ENCODE measurements at places on chromosomes 1 and 21.

- no peak for DNase-seq
Observed at GRCh38 chr1:236179634-236180033, 37.3 kb downstream of the GPR137B start.

GRCh38 chr1:30762152-30762929 lies 4.8 kb upstream of the LAPTM5 start:
- DNase-seq: no peak

GRCh38 chr1:9996624-9997582 lies at the start of gene RBP7:
RBP7 (plus strand) TSS chr1:9997228; CDS start chr1:9997259, 31 bp downstream.
- no peak for DNase-seq

- DNase-seq: no peak
Observed at GRCh38 chr1:162144853-162145252, 75.4 kb downstream of the NOS1AP start.

DNA sequence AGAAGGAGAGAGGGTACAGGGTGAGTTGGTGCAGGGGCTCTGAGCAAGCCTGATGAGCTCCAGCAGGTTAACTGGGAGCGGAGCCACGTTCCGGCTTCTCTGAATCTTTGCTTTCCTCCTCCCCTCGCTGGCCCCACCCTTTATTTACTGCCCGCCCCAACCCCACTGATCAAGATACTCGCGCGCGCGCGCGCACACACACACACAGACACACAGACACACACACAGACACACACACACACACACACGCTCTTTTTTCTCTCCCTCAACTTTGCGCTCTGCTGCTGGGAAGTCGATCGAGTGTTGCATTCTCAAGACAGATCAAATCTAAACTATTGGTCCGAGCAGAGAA lies at the start of gene GRIK1:
TSS of gene GRIK1 (minus strand) at position 73 of the 352 bp plus-strand sequence.
- DNase-seq: no peak

DNA sequence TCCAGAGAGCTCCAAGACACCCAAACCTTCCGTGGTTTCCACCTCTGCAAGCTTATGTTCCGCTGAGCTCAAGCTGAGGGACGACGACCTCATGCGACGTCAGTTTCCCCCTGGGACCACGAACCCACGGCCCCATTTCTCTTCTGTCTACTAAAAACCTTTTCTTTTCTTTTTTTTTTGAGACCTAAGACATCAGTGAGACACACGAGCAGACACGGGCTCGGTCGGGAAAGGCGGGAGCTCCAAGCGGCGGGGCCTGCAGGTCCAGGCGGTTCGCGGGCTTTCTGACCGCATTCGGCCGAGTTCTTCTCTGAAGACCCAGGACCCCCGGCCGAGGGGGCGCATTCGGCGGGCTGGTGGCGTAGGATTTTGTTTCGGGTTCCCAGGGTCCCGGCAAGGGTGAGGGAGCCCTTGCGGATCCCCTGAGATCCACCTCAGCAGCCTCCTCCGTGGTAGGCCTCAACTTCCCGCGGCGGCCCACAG lies 402 bp downstream of the C21orf58 start:
- no peak for DNase-seq

GRCh38 chr1:63545780-63546179 lies 22.5 kb downstream of the EFCAB7 start:
- no peak for DNase-seq

DNA sequence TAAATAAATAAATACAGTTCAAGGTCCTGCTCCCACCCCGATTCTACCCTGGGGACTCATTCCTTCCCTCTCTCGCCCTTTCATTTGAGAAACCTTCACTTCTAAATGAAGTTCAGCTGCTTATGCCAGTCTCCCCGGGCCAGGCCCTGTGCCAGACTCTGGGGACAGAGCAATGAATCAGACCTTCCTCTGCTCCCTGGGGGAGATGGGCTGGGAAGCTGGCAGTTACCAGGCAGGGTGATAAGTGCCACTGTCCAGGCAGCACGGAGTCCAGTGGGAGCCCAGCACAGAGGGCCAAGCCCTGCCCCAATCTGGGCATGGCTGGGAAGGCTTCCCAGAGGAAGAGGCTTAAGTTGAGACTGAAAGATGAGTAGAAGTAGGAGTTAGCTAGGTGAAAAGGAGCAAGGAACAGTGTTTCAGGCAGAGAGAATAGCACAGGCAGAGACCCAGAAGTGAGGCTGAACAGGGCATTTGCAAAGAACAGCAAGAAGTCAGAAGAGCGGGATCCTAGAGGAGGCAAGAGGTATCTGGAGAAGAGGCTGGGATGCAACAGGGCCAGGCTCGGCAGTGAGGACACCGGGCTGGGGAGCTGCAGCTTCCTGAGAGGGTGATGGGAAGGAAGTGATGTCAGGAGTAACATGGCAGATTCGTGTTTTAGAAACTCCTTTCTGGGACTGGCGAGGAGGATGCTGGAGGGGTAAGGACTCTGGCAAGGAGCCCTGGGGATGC lies 13.5 kb downstream of the KCNQ4 start:
- DNase-seq: no peak

GRCh38 chr21:34761758-34762330 lies 93.0 kb downstream of the CLIC6 start:
- no peak for DNase-seq

GRCh38 chr1:221865808-221866207 lies 123.9 kb upstream of the DUSP10 start:
- DNase-seq: no peak

DNA sequence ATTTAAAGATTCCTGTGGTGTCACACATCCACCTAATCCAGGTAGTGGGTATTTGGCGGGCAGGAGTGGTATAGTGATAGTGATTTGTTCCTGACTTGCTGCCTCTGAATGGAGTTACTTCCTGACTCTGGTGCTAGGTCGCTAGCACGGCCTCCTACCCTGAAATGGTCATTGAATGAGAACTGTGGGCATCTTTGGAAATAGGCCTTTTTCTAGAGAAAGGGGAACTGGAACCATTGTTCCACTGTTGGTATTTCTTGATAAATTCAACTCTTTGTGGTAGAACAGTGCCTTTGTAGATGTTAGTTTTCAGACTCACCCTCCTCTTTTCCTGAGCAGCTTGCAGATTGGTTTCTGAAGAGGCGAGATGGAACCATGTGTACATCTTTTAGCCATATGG lies 1.5 kb downstream of the QSOX1 start:
- DNase-seq: no peak

DNA sequence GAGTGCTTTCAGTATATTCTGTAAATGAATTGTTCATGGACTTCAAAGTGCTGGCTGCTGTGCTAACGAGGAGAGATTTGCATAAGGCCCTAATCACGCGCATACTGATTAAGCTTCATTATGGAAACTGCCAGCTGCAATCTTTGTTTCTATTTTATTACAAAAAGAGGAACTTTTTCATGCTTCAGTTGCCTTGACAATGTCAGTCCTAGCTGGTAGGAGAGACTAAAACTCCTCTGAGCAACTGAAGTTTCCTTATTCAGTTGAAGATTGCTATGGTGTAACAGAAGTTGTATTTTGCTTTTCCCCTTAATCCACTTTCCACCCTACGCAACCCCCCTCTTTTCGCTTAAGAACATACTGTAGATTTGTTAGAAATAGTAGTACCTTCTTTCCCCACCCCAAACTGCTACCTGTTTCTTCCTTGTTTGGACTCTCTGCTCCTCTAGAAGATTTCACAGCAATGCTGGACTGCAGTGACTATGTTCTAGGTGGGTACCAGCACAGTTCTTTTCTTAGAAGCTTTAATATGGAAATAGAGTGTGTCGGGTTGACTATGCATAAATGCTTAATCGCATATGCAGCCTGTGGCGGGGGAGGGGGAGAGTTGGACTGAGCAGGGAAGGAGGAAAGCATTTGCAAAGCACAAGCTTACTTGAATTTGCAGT lies 108.3 kb downstream of the POU2F1 start:
- no peak for DNase-seq

- DNase-seq: no peak
Observed at GRCh38 chr1:150836129-150836773, 28.2 kb upstream of the CTSK start.

DNA sequence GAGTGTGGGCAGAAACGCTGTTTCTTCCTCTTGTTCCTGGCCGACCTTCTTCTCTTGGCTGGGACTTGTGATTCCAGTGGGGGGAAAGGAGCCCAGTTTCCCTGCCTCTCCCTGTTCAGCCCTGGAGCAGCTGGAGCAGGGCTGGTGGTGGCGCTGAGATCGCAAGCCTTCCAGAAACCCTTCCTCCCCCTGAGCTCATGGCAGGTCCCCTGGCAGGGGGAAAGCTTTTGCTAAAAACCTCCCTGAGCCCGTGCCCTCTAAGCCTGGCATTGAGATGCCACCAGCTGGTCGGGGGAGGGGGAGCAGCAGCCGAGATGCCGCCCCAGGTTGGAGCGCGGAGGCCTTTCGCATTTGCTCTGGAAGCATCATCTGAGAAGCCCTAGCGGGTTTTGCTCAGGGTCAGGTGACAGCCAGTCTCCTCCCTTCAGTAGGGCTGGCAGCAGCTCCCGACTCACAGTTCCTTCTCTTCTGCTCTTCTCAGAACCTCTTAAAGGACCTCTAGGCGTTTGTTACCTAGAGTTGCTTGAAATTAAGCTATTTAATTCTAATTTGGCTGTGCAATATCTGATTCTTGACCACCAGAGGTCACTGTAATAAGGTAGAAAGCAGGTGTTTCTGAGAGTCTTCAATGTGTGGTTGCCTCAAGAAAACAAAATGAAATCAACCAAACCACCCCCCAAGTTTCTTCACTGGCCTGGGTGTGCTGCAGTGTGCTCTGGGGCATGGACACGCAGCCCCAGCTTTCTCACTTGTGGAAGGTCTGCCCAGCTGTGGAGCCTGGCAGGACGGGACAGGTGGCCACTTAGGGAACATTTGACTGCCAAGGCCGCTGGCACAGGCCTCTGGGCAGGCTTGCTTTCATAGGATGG lies 257.3 kb downstream of the CAMTA1 start:
- DNase-seq: no peak

DNA sequence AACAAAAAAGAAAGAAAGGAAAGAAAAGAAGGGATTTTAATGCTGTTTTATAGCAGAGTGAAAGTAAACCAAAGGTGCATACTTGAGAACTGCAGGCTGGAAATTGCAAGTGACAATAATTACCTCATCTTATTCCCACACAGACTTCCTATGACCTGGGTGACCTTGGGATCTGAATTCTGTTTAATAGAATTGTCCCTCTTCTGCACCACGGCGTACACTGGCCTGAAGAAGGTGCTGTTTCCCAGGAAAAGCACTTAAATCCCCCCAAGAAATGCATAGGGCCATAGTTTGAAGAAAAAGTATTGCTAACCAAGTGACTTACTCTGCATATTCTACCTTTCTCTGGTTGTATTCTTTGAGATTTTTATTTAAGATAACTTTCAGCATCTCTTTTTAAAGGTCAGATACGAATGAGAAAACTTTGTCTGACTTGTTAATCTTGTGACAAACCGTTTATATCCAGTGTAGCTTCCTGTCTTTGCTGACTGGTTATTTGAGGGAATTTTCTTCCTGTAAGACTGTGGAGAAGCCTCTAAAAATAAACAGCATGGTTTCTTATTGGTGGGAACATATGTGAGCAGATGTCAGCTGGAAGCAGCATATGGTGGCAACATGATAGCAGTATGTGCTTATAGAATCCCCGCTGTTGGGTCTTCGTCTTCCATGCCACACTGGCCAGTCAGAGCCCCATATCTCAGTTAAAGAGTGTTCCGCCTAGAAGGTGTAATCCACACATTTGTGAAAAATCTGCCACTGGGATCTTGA lies 16.3 kb downstream of the TGFB2 start:
- no peak for DNase-seq

- no peak for DNase-seq
Observed at GRCh38 chr1:59669752-59670312, 144.9 kb upstream of the HOOK1 start.

- no peak for DNase-seq
Observed at GRCh38 chr1:63124666-63125191, 197.6 kb upstream of the FOXD3 start.

DNA sequence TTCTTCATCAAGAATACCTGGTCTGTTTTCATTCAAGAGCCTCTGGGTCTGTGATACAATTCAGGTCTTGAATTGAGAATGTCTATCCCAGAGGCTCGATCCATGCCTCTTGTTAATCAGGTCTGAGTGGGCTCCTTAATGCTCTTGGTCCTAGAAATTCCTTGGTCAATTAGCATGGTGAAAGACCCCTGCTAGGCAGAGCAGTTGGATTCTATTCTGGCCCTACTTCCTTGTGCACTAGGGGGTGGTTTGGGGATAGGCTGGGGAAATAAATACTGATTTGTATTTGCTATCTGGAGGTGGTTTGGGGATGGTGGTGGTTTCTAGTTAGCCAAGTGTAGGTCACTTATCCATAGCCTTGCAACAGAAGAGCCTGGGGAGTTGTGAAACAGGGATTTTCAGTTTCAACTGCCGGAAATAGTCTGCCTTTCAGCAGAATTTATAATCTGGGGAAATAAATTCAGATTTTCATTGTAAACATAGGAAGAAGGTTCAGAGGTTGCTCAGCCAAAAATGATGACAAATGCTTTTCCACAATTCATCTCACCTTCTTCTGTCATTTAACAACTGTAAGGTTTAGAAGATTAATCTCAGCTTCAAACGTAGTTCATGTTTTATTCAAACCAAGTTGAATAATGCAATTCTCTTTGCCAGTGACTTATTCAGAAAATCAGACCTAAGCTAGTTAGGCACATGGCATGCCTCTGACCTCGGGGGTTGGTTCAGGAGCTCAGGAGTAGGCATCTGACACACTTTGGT lies 22.2 kb upstream of the SCAF4 start:
- no peak for DNase-seq

GRCh38 chr1:56501888-56502287 lies 77.5 kb downstream of the PLPP3 start:
- DNase-seq: no peak

DNA sequence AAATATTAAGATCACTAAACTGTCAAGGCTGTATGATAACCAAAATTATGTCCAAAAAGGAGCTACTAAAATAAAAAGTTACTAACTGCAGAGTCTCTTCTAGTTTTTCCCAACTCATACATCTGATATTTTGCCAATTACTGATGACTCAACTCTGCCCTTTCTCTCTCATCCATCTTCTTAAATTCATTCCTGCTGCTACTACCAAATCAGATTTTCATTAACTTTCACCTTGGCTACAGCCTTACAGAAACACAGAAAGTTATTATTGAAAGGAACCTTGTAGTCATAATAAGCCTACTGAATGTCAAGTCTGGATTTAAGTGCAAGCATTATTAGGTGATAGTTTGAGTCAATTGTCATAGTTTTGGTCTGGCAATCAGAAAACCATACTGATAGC lies 273.1 kb downstream of the DPYD start:
- DNase-seq: no peak

GRCh38 chr1:161111117-161111516 lies 6.7 kb downstream of the PFDN2 start:
- DNase-seq: no peak

DNA sequence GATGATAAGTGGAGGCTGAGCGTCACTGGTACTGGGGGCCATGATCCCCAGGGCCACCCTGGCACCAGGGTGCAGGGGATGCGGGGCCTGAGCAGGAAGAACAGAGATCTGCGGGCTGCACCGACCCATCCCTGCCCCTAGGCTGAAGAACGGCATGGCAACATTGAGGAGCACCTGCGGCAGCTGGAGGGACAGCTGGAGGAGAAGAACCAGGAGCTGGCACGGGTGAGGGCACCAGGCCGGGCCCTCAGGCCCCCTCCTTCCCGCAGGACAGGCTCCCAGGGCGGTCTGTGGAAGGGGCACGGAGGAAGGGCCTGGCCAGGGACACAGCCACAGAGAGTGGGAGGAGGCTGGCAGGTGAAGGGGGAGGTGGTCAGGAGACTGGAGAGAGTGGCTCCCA lies 21.8 kb downstream of the PPFIA4 start:
- DNase-seq: no peak

Data from stimulated activated CD8-positive, alpha-beta memory T cell treated with anti-CD3 and anti-CD28 coated beads, Interleukin-7, amount 100 ng/mL, for 48 hours (primary cell).